Renal cortical epithelial cell (primary cell): ENCODE measurements at places on chromosomes 13 and 19. TPM values are rescaled to one million over a fixed set of nuclear protein-coding genes. Genes with fewer than 3 reads are reported as not detected.

ZSCAN1 gene
- not detected in 2 replicates for total RNA-seq

DNA sequence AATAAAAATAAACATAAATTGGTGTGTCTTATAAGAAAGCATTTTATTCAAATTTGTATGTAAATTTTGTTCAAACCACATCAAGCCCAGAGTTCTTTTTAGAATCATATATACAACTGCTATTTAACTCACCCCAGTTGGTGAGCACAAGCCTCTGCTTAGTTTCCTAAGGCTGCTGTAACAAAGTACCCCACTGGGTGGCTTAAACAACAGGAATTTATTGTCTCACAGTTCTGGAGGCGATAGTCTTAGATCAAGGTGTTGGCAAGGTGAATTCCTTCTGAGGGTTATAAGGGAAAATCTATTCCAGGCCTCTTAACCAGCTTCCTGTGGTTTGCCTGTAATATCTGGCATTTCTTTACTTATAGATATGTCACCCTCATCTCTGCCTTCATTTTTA is 1133.5 kb downstream of the OLFM4 start:
- DNase-seq = no peak

GRCh38 chr13:32205431-32206096 is 109.6 kb downstream of the ZAR1L start:
- DNase-seq = no peak

- peak; percentile 5 for DNase-seq
Observed at GRCh38 chr19:1745589-1746031, 7.7 kb upstream of the ONECUT3 start.

- peak; percentile 7 for DNase-seq
Observed at GRCh38 chr13:29861694-29862110, 11.3 kb upstream of the UBL3 start.
